ENCODE measurements at places on chromosomes 2 and 18.

GRCh38 chr2:120942658-120943057 lies 207.0 kb downstream of the GLI2 start:
- no peak for DNase-seq

- DNase-seq: no peak
These were observed 399.7 kb downstream of the CPS1 start for GRCh38 chr2:210956101-210956500.

GRCh38 chr2:167851323-167851860 lies 396.0 kb downstream of the STK39 start:
- no peak for DNase-seq

- DNase-seq: no peak
These were observed 1802.0 kb downstream of the SUCLG1 start for GRCh38 chr2:82657106-82657505.

GRCh38 chr2:38152913-38153312 lies 77.0 kb upstream of the CYP1B1 start:
- DNase-seq: no peak

- no peak for DNase-seq
These were observed 127.6 kb downstream of the ICOS start for GRCh38 chr2:204064119-204064518.

DNA sequence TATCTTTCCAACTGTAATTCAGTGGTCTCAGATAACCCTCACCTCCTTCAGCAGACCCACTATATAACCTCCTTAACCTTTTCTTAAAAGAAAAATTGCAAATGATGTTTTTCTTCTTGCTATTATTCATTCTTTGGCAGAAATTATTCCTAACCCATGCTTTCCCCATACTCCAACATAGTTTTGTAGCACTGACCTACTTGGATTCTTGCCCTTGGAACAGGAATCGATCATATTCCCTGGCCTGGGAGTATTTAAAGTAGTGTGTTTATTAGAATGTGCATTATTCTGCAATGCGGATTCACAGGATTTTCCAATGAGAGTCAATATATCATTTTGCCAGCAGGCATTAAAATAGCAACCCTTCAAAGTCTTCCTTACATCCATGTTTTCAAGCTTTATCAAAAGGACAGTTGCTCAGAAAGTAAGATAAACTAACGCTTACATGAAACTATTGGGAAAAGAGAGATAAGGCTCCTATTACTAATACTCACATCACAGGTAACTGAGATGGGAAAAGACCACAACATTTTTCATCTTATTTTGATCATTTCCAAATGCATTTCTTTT lies 37.4 kb downstream of the CHN1 start:
- no peak for DNase-seq

GRCh38 chr18:24731158-24731557 lies 270.7 kb downstream of the HRH4 start:
- no peak for DNase-seq

- peak; percentile 59 for DNase-seq
These were observed 35.0 kb downstream of the CYP27C1 start for GRCh38 chr2:127185093-127185492.
